ENCODE measurements at places on chromosomes 2 and 18. TPM values are rescaled to one million over a fixed set of nuclear protein-coding genes. Genes with fewer than 3 reads are reported as not detected.

Gene EPHA4
- 17.5 TPM for total RNA-seq

Gene YWHAQ
- 294 TPM for total RNA-seq

Gene LOXL3
- total RNA-seq: 2.9 TPM

Gene EFEMP1
- 658 TPM for total RNA-seq

All from placental pericyte (primary cell).